ENCODE measurements at places on chromosomes 11 and 22.

DNA sequence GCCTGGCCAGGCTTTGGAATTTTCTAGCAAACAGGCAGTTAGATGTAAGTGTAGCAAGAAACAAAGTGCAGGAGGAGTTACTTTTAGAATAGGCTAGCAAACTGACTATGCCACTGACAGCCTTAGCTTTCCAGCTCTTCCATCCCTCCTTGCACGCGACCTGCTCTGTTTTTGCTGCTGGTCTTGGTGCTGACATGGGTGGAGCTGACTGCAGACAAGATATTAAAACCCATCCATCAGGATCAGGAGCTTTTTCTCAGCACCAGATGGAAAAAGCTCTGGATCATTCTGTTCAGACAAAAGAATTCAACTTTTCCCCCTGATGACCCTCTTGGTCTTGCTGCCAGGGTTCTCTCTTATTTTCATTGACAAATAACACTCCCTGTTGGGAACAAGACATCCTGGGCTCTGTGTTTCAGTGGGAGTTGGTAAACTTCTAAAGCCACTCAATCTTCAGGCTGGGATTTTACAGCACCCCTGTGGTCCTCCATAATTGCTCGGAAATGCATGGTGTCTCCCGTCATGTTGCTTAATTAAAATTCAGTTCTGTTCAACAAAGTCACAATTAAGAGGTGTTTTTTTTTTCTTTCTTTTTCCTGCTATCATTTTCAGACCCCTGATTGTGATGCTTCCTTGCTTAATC, 240.0 kb upstream of the LARGE1 start:
- no peak for DNase-seq

DNA sequence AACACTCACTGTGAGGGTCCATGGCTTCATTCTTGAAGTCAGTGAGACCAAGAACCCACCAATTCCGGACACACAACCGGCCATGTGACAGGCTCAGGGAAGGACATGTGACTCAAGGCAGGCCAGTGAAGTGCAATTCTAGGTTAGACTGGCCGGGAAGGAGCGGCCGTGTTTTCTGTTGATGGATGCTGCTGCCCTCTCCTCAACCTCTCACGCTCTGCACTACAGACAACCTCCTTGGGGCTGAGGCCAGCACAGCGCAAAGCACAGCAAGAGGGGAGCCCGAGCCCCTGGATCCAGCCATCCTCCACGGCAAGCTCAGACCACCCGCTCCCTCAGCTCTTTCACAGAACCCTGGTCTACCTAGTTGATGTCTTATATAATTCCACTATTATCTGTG, 2.8 kb downstream of the NUDT8 start:
- no peak for DNase-seq

- no peak for DNase-seq
Observed at GRCh38 chr11:77109236-77110019, 6.8 kb downstream of the OMP start.

GRCh38 chr11:46120346-46121300, 631 bp downstream of the PHF21A start:
- DNase-seq: peak; percentile 72

DNA sequence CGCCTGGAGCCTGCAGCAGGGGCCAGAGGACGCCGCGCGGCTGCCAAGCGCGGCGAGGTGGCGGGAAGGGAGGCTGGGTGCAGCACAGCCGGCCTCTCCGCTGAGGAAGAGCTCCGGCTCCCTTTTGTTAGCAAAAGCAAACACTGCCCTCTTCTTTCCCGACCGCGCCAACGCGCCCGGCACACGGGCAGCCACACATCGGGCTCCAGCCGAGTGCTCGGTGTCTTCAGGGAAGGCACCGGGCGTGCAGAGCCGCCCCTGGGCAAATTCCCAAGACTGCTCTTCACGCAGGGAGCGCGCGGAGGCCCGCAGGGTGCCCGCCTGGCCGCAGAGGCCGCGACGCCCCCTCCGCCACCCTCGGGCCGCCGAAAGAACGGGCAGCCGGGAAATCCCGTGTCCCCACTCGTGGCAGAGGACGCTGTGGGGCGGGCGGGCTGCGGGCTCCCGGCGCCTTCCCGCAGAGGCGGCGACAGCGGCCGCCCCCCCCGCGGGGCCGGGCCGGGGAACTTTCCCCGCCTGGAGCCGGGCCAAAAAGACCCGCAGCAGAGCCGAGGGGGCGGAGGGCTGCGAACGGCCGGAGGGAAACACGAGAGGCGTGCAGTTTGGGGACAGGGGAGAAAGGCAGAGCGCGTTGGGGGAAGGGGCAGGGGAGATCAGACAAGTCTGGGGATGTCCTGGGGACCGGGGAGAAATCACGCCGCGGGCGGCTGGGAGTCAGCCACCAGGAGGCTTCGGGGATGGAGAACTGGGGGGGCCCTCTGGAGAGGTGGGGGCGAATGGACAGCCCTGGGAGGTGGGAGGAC, 931 bp downstream of the CADM1 start:
- peak; percentile 58 for DNase-seq

GRCh38 chr22:50703726-50704509, 31.3 kb downstream of the SHANK3 start:
- no peak for DNase-seq

DNA sequence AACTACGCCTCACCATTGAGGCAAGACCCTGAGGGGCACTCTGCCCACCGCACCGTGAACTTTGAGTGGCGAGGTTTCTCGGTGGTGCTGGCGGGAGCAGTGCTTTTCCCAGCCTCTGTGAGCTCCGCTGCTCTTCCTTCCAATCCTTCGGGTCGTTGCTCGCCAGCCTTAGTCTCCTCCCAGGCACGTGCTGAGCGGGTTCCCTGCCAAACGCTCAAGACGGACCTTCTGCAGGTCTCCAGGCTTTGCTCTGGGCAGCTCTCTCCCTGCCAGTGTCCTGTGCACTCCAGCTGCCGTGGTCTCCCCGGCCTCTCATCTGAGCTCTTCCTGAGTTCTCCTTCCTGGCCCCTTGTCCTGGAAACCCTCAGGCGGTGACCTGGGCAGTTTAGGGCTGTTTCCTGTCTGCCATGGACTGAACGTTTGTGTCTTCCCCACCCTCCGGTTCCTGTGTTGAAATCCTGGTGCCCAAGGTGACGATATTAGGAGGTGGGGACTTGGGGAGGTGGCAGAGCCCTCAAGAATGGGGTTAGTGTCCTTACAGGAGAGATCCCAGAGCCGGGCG, 11.2 kb upstream of the MUC6 start:
- DNase-seq: no peak

DNA sequence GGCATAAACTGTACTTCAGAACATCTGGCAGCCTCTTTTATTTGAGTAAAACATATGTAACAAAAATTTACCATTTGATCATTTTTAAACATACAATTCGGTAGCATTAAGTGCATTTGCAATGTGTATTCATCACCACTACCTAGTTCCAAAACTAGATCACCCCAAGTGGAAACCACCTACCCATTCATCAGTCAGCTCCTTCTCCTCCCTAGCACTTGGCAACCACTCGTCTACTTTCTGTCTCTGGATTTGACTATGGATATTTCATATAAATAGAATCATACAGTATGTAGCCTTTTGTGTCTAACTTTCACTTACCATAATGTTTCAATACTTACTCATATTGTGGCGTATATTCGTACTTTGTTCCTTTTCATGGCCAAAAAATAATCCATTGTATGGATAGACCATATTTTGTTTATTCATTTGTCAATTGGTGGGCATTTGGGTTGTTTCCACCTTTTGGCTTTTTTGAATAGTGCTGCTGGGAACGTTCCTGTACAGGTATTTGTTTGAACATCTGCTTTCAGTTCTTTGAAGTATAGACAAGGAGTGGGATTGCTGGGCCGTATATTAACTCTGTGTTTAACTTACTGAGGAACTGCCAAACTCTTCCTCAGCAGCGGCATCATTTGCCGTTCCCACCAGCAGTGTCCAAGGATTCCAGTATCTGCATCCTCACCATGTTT, 27.2 kb upstream of the ADORA2A start:
- no peak for DNase-seq

DNA sequence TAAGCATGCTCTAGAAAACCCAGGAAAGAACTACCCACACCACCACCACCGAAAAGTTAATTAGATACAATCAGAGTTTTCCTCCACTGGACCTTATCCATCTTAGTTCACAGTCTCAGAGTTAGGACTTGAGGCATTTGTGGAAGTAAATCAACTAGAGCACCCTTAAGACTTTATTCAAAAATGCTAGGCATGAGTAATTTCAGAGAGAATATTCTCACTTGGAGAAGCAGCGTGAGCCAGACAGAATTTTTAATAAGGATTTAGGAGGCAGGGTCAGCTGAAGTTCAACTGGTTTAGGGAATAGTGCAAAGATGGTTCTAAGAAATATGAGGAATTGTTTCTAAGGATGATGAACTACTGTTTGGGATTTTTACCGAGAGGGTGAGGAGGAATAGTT, 1.2 kb upstream of the OLFML1 start:
- no peak for DNase-seq

DNA sequence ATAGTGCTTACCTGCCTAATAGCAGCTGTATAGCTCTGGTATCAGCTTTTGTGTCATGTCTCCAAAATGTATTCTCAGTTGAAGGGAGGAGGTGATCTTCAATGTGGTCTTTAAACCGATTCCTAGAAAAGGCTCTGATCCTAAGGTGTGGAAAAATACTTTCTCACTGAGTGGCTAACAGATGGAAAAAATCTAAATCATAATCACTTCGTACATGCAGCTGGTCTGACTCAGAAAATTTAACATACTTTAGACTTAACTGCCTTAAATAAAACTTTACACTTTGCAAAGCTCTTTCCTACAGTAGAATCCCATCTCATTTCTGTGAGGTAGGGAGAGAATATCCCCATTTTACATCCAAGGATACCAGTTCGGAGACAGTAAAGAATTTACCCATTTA, 38.0 kb downstream of the C2CD3 start:
- DNase-seq: no peak

GRCh38 chr11:134231958-134232659, 7.6 kb downstream of the VPS26B start:
- no peak for DNase-seq

DNA sequence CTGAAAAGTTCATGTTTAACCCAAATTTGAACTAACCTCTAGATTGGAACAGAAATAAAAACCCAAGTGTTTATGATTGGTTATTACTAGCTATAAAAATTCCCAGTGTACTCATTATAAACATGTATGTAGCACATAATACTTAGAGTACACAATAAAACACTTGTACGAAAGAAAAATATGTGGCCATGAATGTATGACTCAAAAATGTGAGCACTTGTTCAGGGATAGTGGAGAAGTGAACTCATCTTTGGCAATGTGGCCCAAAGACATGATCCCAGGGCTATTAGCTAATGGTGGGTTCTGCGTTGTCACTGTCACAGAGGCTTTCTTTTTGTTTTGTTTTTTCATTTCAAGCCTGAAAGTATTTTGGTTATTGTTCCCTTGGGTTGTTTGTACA, 72.0 kb downstream of the PPFIBP2 start:
- DNase-seq: no peak

DNA sequence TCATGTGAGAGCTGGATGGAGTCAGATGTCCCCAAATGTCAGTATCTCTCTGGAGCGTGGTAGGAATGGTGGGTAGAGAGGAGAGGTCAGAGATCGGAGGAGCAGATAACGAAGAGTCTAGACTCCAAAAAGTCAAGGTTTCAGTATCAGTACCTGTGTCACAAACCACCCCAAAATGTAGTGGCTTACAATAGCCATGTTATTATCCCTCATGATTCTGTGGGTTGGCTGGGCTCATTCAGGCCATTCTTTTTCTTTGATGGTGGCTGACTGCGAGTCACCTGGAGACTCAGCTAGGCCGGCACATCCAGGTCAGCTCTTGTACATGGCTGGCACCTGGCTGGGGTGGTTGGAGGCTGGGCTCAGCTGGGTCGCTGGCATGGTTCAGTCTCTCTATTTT, 7.3 kb upstream of the SSTR3 start:
- DNase-seq: no peak

GRCh38 chr11:19345848-19346681, 105.3 kb upstream of the E2F8 start:
- DNase-seq: no peak

GRCh38 chr11:3823303-3823702, 14.9 kb downstream of the PGAP2 start:
- no peak for DNase-seq
